ENCODE measurements at places on chromosomes 7 and 10. TPM values are rescaled to one million over a fixed set of nuclear protein-coding genes. Genes with fewer than 3 reads are reported as not detected.

DNA sequence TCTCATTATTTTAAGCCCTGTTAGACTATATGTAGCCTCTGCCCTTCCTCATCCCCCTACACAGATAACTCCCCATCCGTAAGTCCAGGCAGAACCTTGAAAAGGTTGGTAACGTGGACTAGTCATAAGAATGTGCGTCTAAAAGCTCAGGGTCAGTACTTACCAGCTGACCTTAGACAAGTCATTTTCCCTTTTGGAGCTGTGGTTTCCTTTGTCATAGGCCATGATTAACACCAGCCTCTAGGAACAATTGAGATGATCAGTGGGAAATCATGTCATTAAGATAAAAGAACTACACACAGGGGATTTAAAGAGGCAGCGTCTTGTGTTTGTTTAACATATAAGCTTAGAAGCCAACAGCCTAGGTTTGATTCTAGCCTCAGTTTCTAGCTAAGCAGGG lies 6.9 kb upstream of the UNC5B start:
- peak; percentile 69 for DNase-seq

DNA sequence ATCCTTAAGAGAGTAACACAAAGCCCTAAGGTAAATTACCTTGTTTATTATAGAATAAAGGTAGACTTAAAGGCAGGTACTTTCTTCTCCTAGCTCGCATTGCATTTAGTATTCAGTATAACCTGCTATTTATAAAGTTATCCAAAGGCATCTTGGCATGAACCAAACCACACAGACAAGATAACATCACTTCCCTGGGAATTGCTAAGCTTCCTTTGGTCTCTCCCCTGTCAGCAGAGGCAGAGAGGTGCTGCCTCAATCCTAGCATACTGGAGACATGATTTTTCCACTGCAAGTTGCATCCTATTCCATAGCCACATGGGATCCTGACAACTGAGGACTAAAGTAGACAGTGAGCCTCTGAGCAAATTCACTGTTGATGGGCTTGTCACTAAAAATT lies 101.7 kb upstream of the IL6 start:
- no peak for DNase-seq

GRCh38 chr7:36726806-36727503 lies 2.7 kb upstream of the AOAH start:
- DNase-seq: no peak

DNA sequence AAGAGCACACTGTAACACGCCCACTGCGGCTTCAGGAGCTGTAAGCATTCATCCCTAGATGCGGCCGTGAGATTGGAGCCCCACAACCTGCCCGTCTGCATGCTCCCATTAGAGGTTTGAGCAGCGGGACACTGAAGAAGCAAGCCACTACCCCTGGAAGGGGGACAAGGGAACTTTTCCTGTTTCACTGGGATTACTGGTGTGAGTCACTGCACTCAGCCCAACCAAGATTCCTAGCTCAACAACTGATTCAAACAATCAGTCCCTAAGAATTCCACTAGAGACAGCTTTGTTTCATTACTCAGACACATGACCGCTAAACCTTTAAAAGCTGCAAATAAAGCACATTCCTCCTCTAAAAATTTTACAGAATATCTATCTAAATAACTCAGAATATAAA lies 69.8 kb downstream of the ORC5 start:
- peak; percentile 44 for DNase-seq

DNA sequence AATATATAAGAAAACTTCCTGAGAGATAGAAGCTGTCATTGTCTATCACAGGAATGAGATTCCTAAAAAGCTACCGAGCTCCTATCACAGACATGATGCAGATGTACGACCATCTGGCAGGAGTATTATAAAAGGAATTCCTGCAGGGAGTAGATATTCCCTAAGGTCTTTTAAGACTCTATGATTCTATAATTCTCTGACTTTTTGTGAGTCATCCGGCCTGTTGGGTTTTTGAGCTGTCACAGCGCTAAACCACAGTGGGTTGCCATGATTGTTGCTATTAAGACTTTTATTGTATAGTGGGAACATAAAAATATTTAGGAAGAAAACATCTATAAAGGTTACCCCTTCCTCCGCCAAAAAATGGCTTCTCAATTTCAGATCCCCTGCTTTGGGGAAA lies 223.4 kb downstream of the BMPER start:
- DNase-seq: peak; percentile 63

DNA sequence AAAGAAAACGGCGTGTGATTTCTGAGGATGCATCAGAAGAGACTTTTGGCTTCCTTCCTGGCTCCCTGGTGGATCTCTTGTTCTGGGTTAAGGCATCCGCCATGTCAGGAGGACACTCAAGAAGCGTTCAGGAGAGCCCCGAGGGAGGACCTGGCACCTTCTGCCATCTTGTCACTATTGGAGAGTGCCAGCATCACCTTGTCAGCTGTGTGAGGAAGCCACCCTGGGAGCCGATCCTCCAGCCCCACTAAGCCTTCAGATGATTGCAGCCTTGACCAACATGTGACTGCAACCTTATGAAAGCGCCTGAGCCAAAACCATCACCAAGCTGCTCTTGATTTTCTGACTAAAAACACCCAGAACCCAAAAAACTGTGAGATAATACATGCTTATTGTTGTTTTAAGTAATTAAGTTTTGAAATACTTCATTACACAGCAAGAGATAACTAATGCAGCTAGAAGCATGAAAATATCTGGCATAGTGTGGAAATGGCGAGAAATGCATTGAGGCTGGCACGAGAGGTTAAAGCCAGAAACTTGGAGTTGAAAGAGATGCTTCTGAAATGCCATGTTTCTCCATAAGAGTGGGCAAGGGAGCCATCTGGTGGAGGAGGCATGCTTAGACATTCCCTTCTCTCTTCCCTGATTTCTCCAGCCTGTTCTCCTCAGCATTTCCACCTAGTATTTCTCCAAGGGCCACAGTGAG lies 5.4 kb upstream of the ZFYVE27 start:
- DNase-seq: peak; percentile 82

DNA sequence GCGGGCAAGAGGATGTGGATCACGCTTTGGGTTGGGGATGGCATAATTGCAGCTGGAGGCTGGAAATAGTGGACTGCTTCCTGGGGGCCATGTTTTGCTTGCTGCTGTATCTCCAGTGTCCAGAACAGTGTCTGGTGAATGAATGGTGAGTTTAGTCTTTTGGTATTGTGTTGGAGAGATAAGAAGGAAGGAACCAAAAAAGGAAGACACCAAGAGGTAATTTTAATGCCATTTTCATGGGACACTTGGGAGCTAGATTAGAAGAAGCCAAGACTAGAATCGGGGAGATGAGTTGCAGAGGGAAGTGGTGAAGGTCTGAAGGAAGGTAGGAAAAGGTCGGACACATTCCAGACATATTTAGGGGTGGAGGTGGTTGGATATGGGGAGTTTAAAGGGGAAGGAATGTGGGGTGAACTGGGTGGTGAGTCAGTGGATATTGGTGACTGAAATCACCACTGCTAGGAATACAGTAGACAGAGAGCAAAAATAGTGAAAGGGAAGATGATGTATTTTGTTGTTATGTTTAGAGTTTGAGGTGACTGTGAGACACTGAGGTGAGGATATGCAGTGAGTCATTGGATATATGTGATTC lies 76.7 kb downstream of the CCNY start:
- peak; percentile 90 for DNase-seq

- DNase-seq: no peak
Measured at GRCh38 chr10:34759161-34759836, 55.8 kb downstream of the PARD3 start.

- DNase-seq: no peak
Measured at GRCh38 chr10:75598998-75599397, 167.6 kb downstream of the LRMDA start.

DNA sequence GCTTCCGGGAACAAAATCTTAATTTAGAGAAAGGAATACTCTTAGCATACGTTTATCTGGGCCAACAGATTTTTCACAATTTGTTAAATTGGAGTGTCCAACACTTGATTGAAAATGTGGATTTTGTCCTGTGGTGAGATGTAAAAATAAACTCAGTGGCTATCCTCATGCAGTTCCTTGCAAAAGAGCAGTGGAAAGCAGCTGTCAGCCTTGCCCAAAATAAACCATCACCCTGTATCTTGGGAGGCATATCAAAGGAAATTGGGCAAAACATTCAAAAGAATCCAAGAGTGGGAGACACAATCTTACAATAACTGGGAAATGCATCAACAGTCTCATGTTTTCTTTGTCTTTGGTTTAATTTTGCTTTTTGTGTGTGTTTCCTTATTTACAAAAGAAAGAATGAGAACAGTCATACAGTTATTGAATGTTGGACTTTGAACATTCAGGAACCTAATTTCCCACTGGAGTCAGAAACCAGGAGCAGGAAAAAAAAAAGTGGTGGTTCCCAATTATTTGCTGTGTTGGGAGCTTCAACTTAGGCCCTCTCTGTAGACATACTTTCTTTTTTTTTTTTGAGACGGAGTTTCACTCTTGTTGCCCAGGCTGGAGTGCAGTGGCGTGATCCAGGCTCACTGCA lies 44.4 kb upstream of the DGKI start:
- no peak for DNase-seq

DNA sequence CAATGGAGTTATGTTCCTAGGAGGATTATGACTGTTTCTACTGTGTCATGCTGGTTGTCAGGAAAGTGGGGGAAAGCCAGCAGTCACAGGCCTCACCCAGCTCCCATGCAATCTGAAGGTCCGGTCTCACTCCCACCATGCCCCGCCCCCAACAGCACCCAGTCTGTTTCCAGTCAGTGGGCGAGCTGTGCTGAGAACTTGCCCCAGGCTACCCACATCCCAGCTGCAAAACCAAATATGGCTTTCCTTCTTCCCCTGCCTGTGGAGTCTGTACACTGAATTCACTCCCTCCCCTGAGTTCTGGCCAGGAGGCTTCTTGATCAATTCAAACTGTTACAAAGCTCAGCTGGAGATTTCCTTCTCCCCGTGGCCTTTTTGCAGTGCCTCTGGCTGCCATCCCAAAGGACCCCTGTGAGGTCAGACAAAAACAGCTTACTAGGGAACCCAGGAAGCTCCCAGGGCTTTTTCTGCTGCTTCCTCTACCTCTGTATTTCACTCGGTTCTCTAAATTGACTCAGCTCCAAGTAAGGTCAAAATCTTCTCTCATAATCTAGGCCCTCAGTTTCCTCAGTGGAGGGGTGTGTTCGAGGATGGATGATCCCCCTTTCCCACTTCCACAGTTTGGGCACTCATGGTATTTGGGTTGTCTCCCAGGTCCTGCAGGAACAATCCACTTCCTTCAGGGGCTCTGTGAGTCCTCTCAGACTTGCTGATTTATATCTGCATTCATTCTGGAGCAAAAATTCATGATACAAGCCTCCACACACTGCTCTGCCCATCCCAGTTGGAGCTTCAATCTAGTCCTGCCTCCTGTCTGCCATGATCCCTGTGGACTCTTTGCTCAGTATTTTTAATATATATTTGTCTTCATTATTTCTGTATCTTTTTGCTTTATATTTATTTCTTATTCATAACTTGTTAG lies 205.5 kb downstream of the SEMA3D start:
- no peak for DNase-seq

DNA sequence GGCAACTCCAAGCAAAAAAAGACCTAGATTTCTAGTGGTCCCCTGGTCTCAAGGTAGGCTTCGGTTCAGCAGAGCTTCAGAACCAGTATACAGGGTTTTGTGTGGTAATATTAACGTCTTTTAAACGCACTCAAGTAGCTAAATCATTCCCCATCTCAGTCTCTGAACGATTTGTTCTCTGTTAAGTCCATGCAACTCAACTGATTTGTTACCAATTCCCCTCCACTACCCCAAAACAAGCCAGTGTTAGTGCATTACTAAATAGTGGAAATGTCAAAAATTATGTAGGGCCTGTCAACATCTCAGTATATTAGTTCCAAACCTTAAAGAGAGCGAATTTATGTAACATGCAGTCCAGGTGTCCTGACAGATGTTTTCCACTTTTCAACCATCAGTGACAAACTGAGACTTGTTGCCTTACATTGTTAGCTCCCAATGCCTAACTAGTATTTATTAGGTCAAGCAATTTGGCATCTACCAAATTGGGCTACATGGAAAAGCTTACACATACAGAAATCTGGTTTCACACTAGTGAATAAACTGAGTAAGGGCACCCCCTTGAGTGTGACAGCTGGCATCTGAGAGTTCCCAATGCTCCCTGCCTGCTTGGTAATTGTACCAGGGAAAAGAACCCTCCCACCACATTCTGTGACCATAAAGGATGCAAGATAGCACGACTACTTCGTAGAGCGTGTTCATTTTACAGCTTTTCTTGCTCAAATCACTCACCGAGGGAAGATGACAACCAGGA lies 12.2 kb downstream of the HNRNPA2B1 start:
- no peak for DNase-seq

DNA sequence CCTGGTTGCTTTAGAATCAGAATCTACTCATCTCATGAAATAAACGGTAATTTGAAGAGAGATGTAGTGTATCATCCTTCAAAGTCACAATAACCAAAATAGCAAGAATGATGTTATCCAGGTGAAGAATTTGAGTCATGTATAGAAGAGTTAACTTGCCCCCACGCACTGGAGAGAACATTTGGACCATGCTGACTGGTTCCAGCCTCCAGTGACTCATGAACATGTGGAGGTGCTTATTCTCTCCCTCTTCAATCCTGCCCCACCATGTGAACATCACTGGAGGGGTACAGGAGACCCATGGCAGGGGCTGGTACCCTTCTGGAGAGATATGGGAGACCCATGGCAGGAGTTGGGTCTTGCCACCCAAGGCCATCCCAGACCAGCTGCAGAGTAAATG lies 427.8 kb downstream of the CALN1 start:
- no peak for DNase-seq

DNA sequence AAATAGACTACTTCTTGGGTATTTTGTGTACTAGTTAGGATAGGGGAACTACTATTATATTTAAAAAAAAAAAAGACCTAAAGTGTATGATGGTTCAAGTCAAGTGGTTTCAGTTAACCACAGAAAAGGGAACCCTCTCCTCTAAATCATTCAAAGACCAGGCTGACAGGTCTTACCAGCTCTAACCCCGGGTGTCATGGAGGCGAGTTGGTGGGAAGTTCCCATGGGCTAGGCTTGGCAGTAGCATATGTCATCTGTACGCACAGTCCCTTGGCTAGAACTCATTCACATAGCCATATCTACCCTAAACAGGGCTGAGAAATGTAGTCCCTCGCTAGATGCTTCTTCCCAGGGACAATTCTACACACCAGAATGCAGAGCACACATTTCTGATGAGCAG lies 37.7 kb upstream of the KCNMA1 start:
- no peak for DNase-seq

Gene IRF5
- total RNA-seq: 0.33 TPM

Gene CYP2C9
- not detected for total RNA-seq

Gene AS3MT
- total RNA-seq: 8.1 TPM

Gene RAMP3
- under 0.01 TPM for total RNA-seq

Gene PTF1A
- total RNA-seq: not detected

Gene SEPTIN7
- total RNA-seq: 181 TPM

Gene CADPS2
- total RNA-seq: 40.8 TPM

Gene C10orf71
- not detected for total RNA-seq

Gene RHOBTB1
- total RNA-seq: 19.8 TPM
